ENCODE measurements at places on chromosomes 16 and 17.

GRCh38 chr17:81349397-81350319 lies 45.6 kb upstream of the BAHCC1 start:
- no peak for DNase-seq

GRCh38 chr16:86244158-86244557 lies 266.2 kb upstream of the FOXF1 start:
- DNase-seq, result no peak

DNA sequence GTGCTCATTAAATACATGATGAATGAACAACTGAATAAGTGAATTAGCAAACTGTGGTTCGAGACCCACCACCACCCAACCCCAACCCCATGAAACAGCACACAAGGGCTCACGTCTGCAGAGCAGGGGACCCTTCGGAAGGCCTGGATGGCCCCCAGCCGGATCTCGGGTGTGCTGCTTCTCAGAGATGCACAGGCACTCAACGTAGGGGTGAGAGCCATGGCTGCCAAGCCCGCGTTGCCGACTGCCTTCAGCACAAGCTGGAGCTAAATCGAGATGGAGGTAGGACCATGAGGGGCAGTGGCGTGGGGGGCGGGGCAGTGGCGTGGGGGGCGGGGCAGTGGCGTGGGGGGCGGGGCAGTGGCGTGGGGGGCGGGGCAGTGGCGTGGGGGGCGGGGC lies 93.2 kb downstream of the LITAF start:
- no peak for DNase-seq

- no peak for DNase-seq
Measured at GRCh38 chr17:81091774-81092517, 57.0 kb downstream of the BAIAP2 start.

- DNase-seq, result no peak
Measured at GRCh38 chr16:24986512-24987303, 28.5 kb downstream of the ARHGAP17 start.

GRCh38 chr17:28228109-28228840 lies 90.7 kb upstream of the TMEM97 start:
- DNase-seq, result no peak
